ENCODE measurements at places on chromosomes 2 and 18.

DNA sequence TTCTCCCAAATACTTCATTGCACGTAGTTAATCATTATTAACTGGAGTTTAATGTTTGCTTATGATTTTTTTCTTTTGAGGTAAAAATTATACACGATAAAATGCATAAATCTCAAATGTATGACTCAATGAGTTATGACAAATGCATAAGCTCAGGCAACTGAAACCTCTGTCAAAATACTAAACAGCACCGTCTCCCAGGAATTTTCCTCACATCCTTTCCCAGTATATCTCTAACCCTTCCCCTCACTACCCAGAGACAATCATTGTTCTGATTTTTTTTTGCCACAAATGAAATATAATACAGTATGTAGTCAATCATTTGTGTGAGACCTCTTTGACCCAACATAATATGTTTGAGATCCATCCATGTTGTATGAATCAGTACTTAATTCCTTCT is 606.5 kb downstream of the CPS1 start:
- no peak for DNase-seq

DNA sequence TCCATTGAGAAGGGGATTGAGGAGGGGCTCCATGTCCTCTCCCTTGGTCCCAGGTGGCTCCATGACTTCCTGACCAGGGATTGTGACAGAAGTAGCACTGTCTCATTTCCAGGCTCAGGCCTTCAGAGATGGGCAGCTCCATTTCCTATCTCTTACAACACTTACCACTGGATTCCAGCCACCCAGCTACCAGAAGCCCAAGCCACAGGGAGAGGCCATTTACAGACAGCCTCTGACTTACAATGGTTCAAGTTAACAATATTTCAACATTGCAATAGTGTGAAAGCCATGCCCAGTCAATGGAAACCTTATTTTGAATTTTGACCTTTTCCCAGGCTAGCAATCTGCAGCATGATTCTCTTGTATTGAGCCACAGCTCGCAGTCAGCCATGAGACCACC is 164.9 kb upstream of the AGAP1 start:
- no peak for DNase-seq

DNA sequence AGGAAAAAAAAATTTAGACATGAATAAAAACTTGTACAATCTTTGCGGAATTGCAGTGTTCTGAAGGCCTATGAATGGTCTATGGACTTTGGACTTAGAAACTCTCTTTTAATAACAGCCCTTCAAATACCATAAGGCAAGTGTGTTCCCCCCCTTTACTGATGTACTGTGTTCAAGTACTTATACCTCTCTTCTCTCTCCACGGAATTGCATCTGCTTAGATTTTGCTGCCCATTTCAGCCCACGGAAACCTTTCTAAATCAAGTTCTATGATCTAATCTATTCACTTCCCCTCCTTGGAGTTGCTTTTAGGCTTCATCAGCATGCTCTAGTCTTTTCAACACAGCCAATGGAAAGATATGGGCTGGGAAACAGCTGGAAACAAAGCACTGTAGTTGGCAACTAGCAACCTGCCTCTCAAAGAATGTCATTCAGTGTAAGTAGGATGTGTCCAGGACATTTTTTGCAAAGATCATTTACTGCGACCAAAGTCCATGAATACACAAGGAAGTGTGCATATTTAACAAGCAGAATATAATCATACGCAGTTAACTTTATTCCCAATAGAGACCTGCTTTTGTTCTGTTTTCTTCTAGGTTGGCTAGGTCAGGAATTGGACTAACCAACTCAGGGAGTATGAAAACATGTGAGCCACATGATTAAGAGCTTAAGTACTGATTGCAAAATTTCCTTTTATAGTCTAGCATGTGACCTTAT is 58.0 kb downstream of the SLC40A1 start:
- DNase-seq: no peak

GRCh38 chr2:35428548-35428947 is 927.0 kb upstream of the CRIM1 start:
- peak; percentile 20 for DNase-seq

DNA sequence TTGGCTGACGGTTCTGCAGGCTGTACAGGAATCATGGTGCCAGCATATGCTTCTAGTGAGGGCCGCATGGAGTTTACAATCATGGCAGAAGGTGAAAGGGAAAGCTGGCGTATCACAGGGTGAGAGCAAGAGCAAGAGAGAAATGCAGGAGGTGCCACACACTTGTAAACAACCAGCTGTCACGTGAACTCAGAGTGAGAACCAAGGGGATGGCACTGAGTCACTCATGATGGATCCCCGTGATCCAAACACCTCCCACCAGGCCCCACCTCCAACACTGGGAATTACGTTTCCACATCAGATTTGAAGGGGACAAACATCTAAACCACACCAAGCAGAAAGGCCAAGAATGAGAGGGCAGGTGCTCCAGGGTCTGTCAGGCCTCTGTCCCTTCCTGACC is 185.0 kb upstream of the PID1 start:
- DNase-seq: no peak

GRCh38 chr18:46176001-46176400 is 71.8 kb downstream of the HAUS1 start:
- DNase-seq: no peak

DNA sequence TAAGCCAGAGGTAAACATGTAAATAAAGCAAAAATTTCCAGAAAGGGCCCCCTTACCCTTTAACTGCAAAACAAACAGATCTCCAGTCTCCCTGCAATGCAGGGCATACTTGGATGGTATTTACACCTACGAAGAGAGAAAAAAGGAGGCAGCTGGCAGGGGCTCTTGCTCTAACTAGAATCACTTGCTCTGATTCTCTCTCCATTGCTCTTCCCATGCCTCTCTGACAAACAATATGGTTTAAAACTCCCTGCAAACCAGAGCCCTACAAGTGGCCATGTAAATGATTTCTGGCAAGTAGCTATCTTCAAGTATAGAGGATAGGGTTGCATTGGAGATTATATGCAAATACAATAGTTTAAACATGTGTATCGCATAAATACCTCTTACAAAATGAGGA is 35.9 kb downstream of the SF3B1 start:
- no peak for DNase-seq

DNA sequence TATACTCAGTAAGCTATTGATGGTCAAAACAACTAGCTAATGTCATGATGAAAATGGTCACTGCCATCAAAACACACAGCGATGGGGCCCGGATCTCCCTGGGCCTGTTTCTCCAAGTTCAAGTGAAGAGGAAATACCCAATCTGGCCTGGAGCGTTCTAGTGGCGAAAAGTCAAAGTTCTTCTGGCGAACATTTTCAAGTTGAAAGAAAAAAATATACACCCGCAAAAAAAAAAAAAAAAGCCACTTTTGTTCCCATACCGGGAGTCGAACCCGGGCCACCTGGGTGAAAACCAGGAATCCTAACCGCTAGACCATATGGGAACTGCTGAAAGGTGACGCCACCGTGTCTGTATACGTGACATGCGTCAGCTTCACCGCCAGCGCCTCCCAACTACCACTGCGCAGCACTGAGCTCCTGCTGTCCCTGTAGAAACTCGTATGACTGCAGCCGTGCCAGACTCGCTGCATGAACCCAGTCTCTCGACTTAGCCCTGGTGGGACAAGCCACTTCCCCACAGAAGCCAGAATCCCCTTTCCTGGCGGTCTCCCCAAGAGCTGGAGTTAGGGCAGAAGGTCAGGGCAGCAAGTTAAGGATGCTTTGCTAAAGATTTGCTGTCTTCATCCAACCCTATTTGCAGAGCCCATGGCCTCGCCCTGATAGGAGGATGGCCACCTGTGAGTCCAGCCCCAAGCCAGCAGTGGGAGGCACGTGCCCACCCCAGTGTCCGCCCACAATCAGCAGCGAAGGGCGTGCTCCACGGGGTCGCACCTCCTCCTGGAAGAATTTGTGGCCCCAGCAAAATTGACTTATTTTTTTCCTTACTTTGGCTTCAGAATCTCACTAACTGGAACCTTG is 5.6 kb upstream of the IMP4 start:
- peak; percentile 68 for DNase-seq

DNA sequence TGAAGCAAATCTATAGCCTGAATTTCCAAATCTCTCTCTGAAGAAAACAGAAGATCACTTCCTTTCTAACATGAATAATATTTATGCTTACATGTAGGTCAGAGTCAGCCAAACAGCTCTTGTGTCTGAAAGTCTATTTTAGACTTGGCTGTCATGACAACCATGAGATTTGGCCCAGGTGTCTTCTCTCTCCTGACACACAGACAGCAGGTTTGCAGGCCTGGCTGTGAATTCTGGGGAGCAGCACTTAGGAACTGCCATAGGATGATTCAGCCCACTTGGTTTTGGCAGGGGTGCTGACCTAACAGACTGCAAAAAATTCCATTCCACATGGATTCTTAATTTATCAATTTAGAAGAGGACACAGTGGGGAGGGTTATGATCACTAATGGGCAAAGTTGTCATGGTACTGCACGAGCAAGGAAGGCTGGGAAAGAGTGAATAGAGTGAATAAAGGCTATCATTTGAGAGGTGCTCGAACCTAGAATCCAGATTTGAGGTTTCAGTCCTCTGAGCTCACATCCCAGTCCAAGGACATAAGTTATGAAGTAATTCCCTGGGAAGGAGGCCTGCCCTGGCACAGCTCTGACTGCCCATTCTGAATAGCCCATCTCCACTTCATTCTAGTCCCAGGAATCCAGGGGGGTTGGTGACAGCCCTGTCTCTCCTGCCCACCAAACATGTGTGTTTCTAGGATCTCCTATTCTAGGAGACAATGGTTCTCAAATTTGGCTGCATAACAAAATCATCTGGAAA is 453.9 kb upstream of the TRIB2 start:
- DNase-seq: peak; percentile 60

DNA sequence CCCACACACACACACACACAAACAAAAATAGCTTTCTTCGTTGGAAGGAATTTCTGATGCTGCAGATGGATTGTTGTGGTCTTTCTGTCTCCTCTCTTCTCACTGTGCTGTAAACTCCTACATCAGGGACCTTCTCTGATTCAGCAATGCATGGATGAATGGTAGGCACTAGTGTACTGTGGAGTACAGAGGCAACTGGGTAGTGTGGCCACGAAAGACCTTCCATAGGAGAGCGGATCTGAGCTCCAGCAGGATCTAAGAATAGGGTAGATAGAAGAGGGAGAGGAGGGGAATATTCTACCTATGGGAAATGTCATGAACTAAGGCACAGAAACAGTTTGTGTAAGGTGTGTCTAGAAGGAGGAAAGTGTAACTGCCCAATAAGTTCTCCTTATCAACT is 266.8 kb downstream of the MYCN start:
- no peak for DNase-seq

DNA sequence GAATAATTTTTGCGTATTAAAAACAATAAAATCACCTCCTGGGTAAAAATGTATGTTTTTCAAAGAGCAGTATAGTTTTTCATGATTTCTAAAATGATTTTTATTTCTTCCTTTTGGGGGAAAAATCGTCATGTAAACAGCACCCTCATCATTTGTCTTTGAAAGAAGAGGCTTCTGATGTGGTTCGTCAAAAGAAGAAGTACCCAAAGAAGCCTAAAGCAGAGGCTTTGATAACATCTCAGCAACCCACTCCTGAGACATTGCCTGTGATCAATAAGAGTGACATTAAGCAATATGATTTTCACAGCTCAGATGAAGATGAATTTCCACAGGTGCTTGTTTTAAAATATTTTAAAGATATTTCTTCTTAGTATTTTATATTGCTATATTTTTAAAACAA is 110.2 kb upstream of the KIF5C start:
- no peak for DNase-seq

DNA sequence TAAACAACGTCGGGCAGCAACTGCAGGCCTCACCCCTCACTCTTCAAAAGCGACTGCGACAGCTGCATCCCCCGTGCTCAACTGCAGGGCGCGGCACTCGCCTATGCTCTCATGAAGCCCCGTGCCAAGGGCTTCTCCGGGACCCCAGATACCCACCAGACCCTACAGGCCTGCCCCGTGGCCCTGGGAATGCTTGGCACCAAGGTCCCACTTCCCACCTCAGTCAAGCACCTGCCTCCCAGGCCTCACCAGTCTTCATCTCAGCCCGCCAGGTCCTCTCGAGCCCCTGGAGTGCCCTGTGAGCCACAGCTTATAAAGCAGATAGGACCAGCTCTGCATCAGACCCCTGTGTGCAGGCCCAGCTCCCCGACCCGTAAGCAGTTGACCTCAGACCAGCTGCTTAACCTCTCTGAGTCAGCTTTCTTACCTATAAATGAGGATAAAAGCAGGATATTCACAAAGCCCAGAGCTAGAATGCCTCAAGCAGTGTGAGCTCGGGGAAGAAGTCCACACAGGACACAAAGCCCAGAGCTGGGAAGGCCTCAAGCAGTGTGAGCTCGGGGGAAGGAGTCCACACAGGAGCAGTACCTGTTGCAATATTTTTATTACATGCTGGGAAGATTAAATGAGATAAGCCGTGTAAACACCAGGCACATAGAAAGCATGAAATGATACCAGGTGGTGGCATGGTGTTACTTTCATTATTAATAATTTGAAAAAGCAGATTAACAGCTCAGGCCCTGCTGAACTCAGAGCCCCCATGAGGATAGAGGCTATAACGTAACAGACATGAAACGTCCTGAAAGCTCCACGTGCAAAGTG is 96.9 kb downstream of the HDAC4 start:
- DNase-seq: no peak

DNA sequence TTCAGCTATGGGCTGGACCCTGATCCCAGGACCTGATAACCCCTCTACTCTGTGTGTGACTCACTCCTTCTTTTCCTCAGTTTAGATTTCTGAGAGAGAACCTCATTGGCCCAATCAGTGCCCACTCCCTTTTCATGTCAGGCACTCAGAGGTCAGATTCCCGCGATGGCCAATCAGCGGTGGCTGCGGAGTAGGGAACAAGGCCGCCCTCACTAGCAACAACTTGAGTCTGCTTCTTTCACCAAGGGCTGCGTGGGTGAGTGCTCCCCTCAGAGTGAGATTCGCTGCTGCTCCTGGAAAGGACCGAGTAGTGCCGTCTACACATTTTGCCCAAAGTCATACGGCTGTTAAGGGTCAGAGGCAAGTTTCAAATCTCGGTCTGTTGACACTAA is 34.7 kb downstream of the NPPC start:
- no peak for DNase-seq

DNA sequence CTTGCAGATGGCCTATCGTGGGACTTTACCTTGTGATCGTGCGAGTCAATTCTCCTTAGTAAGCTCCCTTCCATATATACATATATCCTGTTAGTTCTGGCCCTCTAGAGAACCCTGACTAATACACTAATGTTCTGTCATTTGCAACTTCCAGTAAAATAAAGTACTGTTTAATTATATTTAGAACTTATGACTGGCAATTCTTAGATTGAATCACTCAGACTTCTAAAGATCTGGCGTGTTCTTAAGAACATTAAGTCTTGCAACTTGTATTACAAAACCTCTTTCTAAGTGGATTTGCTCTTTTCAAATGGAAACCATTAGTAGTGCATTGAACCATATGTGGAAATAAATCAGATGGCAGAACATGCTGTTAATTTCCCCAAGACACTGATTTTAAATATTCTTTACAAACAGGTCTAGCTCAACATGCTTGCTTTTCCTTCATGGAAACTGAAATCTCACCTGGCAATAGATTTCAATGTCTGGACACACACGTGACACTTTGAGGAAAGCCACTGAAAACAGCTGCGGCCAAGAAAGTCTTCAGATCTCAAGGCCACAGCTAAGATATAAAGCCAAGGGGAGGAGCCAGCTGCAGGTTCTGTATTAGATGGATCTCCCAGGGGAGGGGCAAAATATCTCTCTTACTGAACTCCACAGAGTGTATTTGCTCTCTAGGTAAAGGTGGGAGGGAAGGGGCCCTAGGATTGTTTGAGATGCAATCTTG is 50.6 kb downstream of the PMAIP1 start:
- DNase-seq: peak; percentile 42

- DNase-seq: no peak
Measured at GRCh38 chr2:73964223-73964622, 20.5 kb upstream of the TET3 start.
